AG09309 (cell line): ENCODE measurements at places on chromosomes 1 and 21.

DNA sequence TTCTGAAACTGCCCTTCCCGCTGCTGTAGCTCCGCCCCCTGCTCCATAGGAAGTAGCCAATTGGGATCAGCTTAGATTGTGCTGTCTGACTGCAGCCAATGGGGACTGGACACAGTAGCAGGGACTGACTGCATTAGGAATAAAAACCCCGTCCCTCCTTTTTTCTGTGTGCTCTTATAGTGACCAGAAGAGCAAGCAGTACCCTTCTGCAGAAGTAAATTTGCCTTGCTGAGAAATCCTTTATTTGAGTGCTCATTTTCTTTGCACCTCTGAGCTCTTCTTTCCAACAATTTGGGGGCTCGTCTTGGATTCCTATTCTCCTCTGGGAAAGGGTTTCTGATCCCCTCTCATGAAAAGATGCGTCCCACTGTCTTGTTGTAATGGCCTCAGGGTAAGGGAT is 16.2 kb downstream of the OR2L13 start:
- no peak for DNase-seq

DNA sequence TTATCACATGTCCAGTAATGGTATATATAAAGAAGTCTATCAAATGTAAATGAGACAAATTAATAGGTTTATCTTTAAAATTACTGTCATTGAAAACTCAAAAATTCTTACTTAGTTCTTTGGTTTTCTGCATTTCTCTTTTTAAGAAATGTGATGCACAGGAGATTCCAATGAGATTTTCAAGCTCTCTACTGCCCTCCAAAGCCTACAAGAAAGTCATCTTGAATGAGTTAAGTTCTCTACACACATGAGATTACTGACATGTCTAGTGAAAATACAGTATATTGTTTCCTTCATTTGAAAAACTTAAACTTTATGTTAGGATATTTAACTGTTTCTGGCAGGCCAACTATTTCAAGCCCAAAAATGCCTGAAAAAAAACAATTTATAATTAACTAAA is 68.8 kb downstream of the ITGB3BP start:
- no peak for DNase-seq

GRCh38 chr1:13492711-13493110 is 21.1 kb downstream of the LRRC38 start:
- no peak for DNase-seq

DNA sequence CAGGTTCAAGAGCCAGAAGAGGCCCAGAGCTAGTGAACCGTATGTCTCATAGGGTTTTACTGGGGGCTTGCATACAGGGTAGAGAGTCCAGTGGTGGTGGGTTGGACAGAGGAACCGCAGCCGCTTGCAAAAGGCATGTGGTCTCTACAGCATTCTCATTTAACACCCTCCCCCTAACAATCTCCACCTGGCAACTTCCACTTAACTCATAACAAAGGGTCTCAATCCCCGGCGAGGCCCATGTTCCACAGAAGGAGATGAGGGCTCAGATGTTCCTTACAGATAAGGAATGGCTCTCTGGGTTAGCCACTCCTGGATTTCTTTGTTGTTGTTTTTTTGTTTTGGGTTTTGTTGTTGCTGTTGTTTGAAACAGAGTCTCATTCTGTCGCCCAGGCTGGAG is 106.1 kb downstream of the APP start:
- no peak for DNase-seq

- no peak for DNase-seq
Measured at GRCh38 chr21:29343519-29343918, 44.8 kb downstream of the BACH1 start.

DNA sequence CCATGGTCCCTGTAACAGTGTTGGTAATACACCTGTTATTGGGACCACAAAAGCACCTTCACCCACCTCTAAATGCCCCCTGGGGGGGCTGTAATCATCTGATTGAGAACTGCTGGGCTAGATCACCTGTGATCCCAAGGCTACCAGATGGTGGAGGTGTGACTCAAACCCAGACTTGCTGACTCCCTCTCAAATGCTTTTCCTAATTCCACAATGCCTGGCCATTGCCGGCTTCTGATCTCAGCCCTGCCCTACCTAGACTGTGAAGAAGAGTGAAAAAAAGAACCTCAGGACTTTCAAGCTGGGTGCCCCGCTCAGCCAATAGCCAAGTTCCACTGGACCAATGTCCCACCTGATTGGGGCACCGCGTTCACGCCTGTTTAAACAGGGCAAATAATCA is 9.6 kb downstream of the TMEM9 start:
- DNase-seq, result no peak

DNA sequence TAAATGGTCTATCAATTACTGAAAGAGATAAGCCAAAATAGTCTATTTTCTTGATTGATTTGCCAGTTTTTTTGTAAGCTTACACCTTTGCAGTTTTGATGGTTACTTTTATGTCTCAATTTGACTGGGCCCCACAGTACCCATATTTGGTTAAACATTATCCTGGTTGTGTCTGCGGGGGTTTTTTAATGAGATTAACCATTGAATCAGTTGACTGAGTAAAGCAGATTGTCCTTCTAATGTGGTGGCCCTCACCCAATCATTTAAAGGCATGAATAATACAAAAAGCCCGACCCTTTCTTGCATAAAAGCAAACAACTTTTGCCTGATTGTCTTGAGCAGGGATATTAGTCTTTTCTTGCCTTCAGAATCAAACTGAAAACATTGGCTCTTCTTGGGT is 650.0 kb upstream of the RGS18 start:
- DNase-seq, result no peak

DNA sequence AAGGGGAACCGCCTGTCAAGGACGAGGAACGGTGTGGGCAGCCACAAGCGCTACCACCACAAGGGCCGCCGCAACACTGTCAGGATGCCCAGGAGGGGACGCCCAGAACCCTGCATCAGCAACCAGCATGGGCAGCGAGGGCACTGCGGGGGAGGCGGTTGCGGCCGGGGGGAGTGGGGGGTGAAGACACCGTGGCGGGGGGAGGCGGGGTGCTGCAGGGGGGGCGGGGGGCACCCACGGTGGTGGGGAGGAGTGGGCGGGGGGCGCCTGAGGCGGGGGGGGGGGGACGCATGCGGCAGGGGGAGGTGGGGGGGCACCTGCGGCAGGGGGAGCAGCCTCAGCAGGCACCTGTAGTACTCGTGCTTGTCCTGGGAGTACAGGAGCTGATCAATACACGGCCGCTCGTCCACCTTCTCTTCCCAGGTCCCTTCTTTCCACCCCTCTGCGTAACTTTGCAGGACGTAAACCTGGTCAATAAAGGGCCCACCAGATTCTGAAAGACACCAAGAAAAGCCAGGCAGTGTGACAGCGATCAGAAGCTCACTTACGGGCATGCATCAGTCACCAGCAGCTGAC is 4.6 kb downstream of the POFUT2 start:
- DNase-seq, result no peak

- DNase-seq, result no peak
Measured at GRCh38 chr21:38272215-38272614, 15.4 kb downstream of the KCNJ15 start.

DNA sequence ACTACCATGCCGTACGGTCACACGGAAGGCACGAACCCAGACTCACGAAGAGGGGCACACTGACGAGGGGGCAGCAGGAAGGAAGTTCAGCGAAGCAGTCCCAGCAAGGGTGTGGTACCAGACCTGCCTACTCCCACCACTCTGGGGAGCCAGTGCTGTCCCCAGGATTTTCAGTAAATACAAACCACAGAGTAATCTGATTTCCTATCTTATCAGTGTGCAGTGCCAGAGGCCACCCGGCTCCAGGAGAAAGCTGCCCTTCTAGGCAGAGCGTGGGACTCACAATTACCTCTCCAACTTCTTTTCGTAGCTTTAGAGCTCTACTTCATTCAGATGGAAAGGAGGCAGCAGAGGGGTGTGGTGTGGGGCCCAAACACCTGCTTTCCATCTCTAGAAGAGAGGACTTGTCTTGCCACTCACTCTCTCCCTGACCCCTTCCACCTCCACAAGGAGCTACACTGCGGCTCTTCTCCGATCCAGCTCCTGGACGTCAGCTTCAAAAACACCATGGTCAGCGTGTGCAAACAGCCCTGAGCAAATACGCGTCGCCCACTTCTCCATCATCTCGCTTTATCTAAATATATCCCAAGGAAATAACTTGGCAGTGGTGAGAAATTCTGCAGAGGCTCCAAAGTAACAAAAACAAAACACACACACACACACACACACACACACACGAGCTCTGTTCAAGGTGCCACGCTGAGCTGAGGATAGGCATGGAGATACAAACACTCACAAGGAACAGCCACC is 98.5 kb downstream of the MRPL37 start:
- DNase-seq, result no peak

- DNase-seq, result no peak
Measured at GRCh38 chr1:206510371-206510770, 3.0 kb downstream of the RASSF5 start.

- no peak for DNase-seq
Measured at GRCh38 chr1:235254721-235255120, 73.3 kb downstream of the ARID4B start.

GRCh38 chr1:9654834-9655723 is 3.5 kb downstream of the PIK3CD start:
- DNase-seq, result no peak
